LHCN-M2 (cell line): ENCODE measurements at places on chromosomes 6 and 20. TPM values are rescaled to one million over a fixed set of nuclear protein-coding genes. Genes with fewer than 3 reads are reported as not detected.

DNA sequence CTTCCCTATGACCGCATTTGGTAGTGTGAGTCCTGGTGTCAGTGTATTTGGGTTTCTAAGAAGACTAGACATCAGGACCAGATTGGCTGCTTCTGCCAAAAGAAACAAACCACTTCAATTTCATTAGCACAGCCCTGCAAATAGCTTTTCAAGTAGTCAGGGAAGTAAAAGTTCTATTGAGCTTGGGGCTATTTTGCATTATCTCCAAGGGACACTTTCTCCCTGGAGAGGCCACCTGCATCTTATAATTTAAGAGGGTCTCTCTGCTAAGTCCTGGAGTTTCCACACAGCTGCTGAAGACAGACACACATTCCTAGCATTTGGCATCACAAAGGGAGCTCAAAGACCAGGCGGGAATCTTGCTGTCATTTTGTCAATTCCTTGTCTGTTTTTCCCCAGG lies 141.2 kb downstream of the BMP2 start:
- DNase-seq = no peak

- DNase-seq = peak; percentile 34
These were observed 7.9 kb upstream of the PABPC1L start for GRCh38 chr20:44901974-44902373.

Gene ZSCAN31
- 5.1 and 8.9 TPM in 2 replicates for total RNA-seq

DNA sequence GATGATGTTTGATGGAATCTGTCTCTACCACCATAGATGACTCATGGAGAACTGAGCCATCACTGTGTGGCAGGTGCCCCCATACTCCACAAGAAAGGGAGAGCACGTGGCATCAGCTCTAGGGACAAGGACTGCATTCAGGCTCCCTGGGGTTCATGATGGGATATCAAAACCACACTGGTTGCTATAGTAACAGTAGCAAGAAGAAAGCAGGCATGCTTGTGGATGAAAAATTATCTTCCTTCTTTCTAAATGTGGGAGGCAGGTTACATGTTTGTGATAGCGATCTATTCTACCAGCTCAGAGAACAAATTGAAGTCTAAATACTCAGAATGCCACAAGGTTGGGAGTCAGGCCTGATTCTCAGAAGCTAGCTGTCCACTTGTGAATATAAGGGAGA lies 224.2 kb downstream of the ARHGAP18 start:
- peak; percentile 77 for DNase-seq

Gene OVOL2
- total RNA-seq = not detected in 2 replicates

- no peak for DNase-seq
These were observed 42.5 kb downstream of the LYRM2 start for GRCh38 chr6:89596056-89596455.

- DNase-seq = no peak
These were observed 34.9 kb downstream of the ZNF341 start for GRCh38 chr20:33766686-33767085.

Gene ERVFRD-1
- not detected in 2 replicates for total RNA-seq

DNA sequence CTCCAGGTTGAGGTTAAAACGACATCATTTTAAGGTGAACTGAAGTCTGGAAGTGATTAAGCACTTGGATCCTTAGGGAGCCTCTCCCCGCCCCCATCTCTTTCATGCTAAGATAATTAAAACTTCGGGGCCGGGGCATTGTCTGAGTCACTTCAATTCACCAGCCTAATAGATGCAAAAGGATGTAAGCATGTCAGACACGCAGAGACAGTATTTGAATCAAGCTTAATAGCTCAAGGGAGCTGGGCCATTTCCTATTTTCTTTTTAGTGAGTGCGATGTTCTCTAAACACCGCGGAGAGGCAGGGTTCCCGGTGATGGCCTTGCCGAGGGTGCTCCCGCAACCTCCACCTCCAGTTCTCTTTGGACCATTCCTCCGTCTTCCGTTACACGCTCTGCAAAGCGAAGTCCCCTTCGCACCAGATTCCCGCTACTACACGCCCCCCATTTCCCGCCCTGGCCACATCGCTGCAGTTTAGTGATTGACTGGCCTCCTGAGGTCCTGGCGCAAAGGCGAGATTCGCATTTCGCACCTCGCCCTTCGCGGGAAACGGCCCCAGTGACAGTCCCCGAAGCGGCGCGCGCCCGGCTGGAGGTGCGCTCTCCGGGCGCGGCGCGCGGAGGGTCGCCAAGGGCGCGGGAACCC lies 516 bp upstream of the IRF4 start:
- DNase-seq = peak; percentile 10

Gene LYRM4
- total RNA-seq = 17.5 and 18.0 TPM in 2 replicates

GRCh38 chr6:129212081-129212480 lies 329.1 kb downstream of the LAMA2 start:
- peak; percentile 70 for DNase-seq

DNA sequence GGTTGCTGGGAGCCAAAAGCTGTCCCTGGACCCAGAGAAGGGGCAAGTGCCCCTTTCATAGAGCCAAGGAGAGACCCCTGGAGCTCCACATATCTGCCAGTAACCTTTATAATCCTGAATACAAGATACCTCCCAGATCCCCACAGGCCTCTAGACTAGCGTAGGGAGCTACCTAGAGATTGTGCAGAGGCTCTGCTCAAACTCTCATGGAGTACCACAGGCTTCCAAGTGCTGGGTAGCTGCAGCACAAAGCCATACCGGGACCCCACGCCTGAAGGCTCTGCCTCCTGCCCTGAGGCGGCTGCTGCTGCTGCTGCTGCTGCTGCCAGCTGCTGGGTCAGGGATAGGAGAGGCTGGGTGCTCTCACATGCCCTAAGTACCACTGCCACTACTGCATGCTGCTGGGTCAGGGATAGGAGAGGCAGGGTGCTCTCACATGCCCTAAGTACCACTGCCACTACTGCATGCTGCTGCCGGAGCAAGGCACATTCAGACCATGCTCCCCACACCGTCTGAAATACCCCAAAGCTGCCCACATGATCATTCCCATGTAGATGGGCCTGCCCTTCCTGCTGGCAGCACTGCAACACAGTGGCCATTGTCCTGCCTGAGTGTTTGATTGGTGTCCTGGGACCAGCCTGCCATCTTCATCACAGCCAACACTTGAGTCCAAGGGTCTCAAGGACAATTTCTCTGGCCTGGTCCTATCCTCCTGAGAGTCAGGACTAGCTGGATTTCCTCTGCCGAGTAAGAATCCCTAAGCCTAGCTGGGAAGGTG lies 1434.3 kb upstream of the ADGRB3 start:
- DNase-seq = no peak

DNA sequence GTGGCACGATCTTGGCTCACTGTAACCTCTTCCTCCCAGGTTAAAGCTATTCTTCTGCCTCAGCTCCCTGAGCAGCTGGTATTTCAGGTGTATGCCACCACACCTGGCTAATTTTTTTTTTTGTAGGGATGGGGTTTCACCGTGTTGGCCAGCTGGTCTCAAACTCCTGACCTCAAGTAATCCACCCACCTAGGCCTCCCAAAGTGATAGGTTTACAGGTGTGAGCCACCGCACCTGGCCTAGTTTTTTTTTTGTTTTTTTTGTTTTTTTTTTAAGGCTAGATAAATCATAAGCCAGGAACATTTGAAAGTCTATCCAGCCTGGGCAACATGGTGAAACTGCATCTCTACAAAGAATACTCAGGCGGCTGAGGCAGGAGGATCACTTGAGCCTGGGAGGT lies 10.9 kb downstream of the RRP36 start:
- DNase-seq = no peak

GRCh38 chr20:48691523-48691922 lies 136.3 kb downstream of the PREX1 start:
- no peak for DNase-seq

GRCh38 chr20:18057101-18057993 lies at the start of gene OVOL2:
Gene OVOL2 (minus strand): TSS chr20:18057916. CDS start chr20:18057634, 282 bp downstream.
- no peak for DNase-seq

Gene MAPK13
- 0.63 and 1.0 TPM in 2 replicates for total RNA-seq
